Uterine smooth muscle cell (primary cell): ENCODE measurements at places on chromosomes 12 and 14. TPM values are rescaled to one million over a fixed set of nuclear protein-coding genes. Genes with fewer than 3 reads are reported as not detected.

The WNT1 gene
- not detected in 2 replicates for total RNA-seq

The HOTAIR gene
- total RNA-seq, result under 0.01 TPM in 1 of 2 replicates, not detected in the other

The IL22 gene
- total RNA-seq, result not detected in 2 replicates

The PRR4 gene
- 1.1 and 1.4 TPM in 2 replicates for total RNA-seq

The CACNA1C gene
- 3.1 and 4.1 TPM in 2 replicates for total RNA-seq

The PLEKHG7 gene
- not detected in 2 replicates for total RNA-seq

The LRIG3 gene
- 33.5 and 40.7 TPM in 2 replicates for total RNA-seq

The ANKRD33 gene
- 0.11 and 0.12 TPM in 2 replicates for total RNA-seq

The KRT77 gene
- total RNA-seq, result not detected in 2 replicates

The KERA gene
- not detected in 2 replicates for total RNA-seq

The TAS2R46 gene
- total RNA-seq, result 2.6 and 4.8 TPM in 2 replicates

The RERGL gene
- not detected in 2 replicates for total RNA-seq

The DPF3 gene
- 3.1 and 6.6 TPM in 2 replicates for total RNA-seq

The ESRRB gene
- total RNA-seq, result not detected in 2 replicates

The SMCO3 gene
- 0.11 and 1.4 TPM in 2 replicates for total RNA-seq

The CMKLR1 gene
- not detected in 2 replicates for total RNA-seq

The EML5 gene
- total RNA-seq, result 0.11 and 0.50 TPM in 2 replicates

The GPRC5D gene
- not detected in 2 replicates for total RNA-seq

The TSPAN8 gene
- total RNA-seq, result 0.25 TPM in 1 of 2 replicates, not detected in the other

The SOX5 gene
- 15.7 and 18.2 TPM in 2 replicates for total RNA-seq

The TAS2R50 gene
- 3.5 and 4.2 TPM in 2 replicates for total RNA-seq

The CAPZA3 gene
- total RNA-seq, result not detected in 2 replicates

The AJUBA gene
- total RNA-seq, result 30.9 and 65.7 TPM in 2 replicates

The UBR7 gene
- total RNA-seq, result 23.6 and 53.7 TPM in 2 replicates

The IGF1 gene
- total RNA-seq, result 0.25 TPM in 1 of 2 replicates, not detected in the other
